IPS-NIHi11 (cell line): ENCODE measurements at places on chromosomes 1 and 21.

GRCh38 chr1:93807311-93807930 lies 71.6 kb downstream of the DNTTIP2 start:
- no peak for DNase-seq

- no peak for DNase-seq
Measured at GRCh38 chr21:39601187-39601928, 11.4 kb upstream of the B3GALT5 start.

GRCh38 chr1:1298861-1299685 lies 8.7 kb downstream of the ACAP3 start:
- DNase-seq: peak; percentile 85

DNA sequence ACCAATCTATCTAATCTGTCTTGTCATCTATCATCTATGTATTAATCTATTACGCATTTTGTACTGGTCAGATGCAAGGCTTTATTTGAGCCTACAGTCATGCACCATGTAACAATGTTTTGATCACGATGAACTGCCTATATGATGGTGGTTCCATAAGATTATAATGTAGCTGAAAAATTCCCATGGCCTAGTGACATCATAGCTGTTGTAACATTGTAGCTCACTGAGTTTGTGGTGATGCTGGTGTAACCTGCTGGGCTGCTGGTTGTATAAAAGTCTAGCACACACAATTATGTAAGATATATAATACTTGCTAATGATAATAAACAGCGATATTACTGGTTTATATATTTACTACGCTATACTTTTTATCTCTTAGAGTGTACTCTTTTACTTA lies 64.8 kb upstream of the IGSF5 start:
- DNase-seq: no peak

- DNase-seq: no peak
Measured at GRCh38 chr1:185151215-185151614, 5.5 kb downstream of the TRMT1L start.

DNA sequence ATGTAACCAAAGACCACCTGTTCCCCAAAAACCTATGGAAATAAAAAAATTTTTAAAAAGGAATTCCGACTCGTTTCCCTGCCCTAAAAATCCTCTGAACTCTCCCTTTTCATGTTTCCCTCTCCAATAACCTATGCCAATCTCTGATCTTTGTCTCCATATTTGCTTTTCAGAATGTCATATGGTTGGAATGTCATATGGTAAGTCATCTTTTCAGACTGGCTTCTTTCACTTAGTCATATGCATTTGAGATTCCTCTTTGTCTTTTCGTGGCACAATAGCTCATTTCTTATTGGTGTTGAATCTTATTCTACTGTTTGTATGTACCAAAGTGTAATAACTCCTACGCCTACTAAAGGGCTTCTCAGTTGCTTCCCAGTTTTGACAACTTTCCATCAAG lies 117.5 kb downstream of the BACH1 start:
- no peak for DNase-seq

DNA sequence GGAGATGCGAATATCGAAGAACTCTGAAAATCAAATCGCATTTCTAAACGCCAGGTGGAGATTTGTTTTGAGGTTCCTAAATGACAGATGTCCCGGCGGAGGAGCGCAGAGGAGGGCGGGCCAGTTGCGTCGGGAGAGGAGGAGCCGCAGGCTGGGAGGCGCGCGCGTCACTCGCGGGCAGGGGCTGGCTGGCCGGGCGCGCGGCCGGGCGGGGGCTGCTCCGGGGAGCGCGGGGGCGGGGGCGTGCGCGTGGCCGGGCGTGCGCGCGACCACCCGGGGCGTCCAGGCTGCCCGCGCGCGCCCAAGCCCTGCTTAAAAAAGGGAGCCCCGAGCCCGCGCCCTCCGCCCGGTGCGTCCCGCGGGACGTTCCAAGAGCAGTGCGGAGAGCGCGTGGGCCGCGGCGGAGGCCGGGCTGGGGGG lies 47.3 kb downstream of the H3-3A start:
- peak; percentile 99 for DNase-seq

- DNase-seq: no peak
Measured at GRCh38 chr21:42062236-42063022, 8.7 kb upstream of the UMODL1 start.

GRCh38 chr1:147496571-147497210 lies 44.6 kb upstream of the BCL9 start:
- peak; percentile 45 for DNase-seq

DNA sequence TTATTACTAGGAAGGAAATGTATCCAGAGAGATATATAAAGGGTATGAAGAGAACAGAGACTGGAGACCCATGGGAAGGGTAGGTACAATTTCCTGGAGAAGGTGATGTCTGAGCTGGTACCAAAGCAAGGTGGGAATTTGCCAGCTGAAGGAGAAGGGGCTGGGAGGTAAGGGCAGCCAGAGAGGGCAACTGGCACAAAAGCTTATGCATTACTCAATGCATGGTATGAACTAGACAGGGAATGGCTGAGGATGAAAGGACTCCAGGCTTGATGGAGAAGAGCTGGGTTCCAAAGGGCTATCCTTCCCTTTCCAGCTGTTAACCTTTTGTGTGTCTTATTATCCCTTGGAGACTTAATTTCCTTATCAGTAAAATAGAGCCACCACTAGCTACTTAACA lies 113.6 kb upstream of the GADD45A start:
- no peak for DNase-seq

- no peak for DNase-seq
Measured at GRCh38 chr1:116218922-116219321, 107.7 kb downstream of the MAB21L3 start.

- no peak for DNase-seq
Measured at GRCh38 chr1:42150651-42151050, 2.6 kb upstream of the GUCA2B start.

DNA sequence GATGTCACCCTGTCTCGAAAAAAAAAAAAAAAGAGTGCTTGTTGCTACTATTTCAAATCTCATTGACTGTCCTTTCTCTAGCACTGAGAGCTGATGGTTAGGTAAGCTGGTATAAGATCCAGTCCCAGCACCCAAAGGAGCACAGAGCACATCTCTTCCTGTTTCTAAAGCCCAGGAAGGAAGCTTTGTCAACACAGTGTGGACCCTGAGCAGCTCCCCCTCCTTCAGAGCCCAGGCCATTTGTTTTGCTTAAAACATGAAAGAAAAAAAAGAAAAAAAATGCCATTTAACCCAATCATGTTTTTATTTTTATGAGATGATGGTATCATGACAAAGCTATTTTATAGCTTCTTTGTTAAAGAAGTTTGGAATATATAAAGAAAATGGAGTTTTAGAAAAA lies 184.1 kb upstream of the DUSP10 start:
- no peak for DNase-seq

DNA sequence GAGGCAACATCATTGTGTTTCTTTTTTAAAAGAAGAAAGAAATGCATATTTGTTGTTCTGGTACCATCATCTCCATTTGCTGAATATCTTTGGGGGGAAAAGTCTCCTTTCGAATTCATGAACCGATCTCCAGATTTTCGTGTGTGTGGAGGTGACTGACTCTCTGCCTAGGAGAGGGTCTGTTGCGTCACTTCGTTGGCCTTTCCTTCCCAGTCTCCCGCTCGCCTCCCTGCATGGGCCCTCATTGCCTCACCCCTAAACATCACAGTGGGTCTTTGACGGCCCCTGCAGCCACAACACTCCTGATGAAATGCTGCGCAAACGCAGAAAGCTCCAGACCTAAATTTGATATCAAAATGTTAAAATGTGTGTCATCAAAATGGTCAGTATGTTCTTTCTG lies 103.2 kb upstream of the RALGPS2 start:
- no peak for DNase-seq

DNA sequence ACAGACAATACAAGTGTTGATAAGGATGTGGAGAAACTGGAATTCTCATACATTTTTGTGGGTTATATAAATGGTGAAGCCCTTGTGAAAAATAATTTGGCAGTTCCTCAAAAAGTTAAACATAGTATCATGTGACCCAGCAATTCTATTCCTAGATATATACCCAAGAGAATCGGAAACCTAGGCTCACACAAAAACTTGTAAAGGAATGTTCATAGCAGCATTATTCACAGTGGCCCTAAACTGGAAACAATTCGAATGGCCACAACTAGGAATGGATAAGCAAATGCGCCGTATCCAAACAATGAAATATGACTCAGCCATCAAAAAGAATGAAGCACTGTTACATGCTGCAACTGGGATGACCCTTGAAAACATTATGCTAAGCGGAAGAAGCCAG lies 3.9 kb upstream of the CD247 start:
- no peak for DNase-seq

DNA sequence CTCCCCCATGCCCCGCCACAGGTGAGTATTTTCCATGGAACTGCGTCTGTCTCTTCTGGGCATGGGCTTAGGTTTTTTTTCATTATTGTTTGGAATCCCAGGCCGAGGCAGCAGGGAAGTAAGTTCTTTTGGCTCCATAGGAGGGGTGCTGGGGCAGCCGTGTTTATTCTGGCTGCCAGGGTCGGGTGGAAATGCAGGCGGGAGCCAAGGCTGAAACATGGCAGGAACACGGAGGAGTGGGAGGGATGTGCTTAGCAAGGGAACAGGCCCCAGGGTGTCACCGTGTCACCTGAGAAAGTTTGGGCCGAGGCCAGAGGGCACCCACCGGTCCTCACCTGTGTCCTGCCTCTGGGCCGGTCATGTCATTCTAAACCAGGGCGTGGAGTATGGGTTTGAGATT lies 4.5 kb upstream of the DHRS3 start:
- DNase-seq: no peak

GRCh38 chr1:119222271-119222670 lies 81.8 kb upstream of the WARS2 start:
- DNase-seq: no peak

DNA sequence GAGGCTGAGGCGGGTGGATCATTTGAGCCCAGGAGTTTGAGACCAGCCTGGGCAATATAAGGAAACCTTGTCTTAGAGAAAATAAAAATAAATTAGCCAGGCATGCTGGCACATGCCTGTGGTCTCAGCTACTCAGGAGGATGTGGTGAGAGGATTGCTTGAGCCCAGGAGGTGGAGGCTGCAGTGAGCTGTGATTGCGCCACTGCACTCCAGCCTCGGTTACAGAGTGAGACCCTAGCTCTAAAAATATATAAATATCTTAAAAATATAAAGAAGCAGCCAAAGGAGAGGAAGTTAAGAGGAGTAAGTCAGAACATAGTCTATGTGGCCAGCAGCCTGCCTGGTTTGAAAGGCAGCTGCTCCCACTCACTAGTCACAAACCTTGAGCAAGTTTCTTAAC lies 4.5 kb upstream of the IL10RB start:
- DNase-seq: no peak

GRCh38 chr1:99279525-99279924 lies 15.2 kb downstream of the PLPPR4 start:
- DNase-seq: no peak

GRCh38 chr1:93695411-93696005 lies 13.9 kb upstream of the BCAR3 start:
- DNase-seq: no peak

- no peak for DNase-seq
Measured at GRCh38 chr1:225816643-225817538, 7.0 kb downstream of the EPHX1 start.

DNA sequence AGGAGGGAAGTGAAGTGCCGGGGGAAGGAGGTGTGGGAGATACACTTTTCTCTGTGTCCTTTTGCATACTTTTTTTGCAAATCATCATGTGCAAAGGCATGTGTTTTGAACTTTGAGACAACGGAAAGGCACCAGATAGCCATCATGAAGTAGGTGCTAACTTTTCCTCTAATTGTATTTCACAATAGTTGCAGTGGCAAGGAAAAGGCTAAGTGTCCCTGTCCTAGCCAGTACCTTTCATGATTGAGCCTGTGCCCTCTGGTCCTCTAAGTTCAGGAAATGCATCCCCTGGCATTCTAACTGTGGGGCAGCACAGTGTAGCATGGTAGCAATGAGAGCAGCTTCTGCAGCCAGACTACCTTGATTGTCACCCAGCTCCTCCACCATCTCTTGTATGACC lies 186.2 kb downstream of the ADSS2 start:
- DNase-seq: no peak

DNA sequence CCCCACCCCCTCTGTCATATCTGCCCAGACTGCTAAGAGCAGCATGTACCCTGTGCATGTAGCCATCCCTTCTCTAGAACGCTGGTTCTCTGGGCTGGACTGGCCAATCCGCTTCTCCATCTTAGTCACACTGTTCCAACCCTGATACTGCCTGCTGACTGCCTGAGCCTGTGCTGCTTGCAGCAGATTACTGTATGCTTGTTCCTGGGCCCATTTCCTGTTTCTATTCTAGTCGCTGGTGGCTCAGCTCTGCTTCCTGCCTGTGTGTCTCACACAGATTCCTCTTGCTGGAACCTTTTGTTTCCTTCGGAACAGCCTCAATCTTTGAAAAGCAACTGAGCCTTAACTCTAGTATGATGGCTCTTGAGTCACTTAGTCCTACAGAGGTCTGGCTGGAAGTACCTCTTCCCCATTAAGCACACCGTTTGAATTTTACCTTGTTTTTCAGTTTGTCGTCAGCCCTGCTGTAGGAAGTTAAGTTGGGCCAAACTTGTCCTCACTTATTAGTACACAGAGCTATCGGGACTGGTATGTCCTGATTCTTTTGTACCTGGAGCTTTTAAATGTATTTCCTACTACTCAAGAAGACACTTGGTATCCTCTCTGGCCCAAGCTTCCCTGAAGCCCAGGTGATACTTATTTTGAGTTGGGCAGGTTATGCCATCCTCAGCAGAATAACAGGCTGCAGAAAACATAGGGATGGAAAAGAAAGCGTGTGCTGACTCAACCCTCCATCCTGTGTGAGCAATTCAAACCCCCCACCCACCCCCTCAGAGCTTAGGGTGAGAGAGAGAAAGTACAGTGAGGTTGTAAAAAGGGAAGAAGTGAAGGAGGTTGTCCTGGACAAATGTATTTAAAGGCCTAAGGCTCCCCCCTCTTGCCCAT lies 43.4 kb upstream of the PIGV start:
- DNase-seq: peak; percentile 68

GRCh38 chr1:206739411-206740076 lies 31.0 kb upstream of the IL19 start:
- DNase-seq: peak; percentile 42

- DNase-seq: no peak
Measured at GRCh38 chr1:111110197-111110899, 29.5 kb downstream of the DRAM2 start.

DNA sequence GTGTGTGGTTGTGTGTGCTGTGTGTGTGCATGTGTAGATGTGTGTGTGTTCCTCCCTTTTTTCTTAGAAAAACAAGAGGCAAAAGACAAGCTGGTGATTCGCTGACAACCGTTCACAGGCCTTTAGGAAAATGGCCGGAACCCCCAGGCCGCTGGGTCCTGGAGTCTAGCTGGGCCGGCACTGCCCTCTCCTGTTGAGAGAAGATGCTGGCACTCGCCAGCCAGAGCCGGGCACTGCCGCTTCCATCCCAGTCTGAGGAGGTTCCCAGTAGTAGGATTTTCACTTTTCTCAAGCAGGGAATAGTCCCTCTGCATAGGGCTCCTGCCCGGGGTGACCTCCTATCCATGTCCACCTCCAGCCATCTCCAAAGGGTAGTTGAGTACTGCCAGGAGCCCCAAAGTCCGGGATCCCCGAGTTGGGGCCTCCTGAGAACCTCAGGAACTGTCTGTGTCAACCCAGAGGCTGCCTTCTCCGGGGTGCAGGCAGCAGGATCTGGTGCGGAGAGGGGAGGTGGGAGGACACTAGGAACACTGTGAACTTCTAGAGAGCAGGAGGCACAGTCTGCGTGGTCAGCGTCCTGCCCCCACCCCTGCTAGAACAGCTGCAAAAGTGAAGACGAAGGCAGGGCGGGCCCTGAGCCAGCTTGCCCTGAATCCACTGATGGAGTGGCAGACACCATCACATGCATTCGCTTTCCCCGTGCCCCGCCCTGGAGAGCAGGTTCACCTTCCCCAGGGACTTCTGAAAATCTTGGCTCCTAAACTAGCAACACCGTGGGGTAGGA lies 44.1 kb upstream of the ARHGEF16 start:
- peak; percentile 72 for DNase-seq

- no peak for DNase-seq
Measured at GRCh38 chr1:3004285-3005205, 16.7 kb upstream of the ACTRT2 start.
